ENCODE measurements at places on chromosomes 13 and 19.

GRCh38 chr13:84208246-84208910 lies 326.1 kb upstream of the SLITRK1 start:
- DNase-seq: no peak

DNA sequence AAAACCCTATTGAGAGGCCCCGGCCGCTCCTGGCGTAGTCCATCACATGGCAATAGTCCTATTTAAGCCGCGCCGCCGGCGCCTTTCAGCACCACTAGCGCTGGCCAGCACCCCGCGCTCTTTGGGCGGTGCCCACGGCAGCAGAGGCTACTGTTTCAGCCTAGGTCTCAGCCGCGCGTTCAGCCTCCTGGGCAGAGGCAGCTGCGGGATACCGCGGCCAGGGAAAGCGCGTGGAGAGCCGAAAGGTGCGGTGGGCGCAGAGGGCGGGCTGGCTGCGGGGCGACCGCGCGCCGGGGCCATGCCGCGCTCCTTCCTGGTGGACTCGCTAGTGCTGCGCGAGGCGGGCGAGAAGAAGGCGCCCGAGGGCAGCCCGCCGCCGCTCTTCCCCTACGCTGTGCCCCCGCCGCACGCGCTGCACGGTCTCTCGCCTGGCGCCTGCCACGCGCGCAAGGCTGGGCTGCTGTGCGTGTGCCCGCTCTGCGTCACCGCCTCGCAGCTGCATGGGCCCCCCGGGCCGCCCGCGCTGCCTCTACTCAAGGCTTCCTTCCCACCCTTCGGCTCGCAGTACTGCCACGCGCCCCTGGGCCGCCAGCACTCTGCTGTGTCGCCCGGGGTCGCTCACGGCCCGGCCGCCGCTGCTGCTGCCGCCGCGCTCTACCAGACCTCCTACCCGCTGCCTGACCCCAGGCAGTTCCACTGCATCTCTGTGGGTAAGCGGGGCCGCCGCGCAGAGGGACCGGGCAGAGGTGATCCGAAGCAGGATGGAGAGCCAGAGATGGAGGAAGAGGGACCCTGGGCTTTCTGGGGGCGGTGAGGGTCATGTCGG lies at the start of gene GSX1:
TSS of gene GSX1 (plus strand) at position 91 of the 826 bp plus-strand sequence. CDS start at position 299, 208 bp downstream.
- DNase-seq: no peak

- DNase-seq: no peak
Measured at GRCh38 chr13:86572115-86572514, 772.9 kb upstream of the SLITRK6 start.

- no peak for DNase-seq
Measured at GRCh38 chr19:14346279-14346678, 35.0 kb upstream of the ADGRE5 start.

- no peak for DNase-seq
Measured at GRCh38 chr13:48489666-48490065, 43.2 kb downstream of the RCBTB2 start.

DNA sequence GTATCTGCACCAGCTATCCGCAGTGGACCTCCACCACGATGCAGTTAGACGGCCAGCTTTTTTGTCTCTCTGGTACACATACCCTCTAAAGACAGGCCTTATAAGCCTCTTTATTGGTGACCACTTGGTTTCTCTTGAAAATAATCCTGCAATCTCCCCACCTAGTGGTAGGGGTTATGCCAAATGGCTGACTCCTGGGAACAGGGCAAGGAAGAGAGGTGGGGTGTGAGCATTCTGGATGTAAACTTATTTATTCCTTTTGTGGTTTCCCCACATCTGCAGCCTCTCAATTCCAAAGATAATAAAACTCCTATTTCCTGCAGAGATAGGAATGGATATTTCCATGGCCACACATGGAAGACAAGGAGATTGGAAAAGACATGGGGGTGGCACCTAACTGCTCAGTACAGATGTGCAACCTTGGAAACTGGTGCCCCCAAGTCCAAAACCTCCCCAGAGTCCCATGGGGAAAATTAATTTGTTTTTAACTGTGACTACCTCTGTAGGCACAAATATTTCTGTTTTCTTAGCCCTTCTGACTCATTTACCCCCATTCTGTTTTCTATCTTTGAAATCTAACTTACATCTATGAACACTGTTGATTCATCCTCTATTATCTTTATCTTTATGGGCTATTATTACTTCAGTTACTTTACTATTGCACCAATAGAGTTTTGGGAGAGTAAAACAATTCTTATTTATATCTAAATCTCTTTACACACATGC lies 112.7 kb upstream of the TSHZ3 start:
- DNase-seq: no peak

DNA sequence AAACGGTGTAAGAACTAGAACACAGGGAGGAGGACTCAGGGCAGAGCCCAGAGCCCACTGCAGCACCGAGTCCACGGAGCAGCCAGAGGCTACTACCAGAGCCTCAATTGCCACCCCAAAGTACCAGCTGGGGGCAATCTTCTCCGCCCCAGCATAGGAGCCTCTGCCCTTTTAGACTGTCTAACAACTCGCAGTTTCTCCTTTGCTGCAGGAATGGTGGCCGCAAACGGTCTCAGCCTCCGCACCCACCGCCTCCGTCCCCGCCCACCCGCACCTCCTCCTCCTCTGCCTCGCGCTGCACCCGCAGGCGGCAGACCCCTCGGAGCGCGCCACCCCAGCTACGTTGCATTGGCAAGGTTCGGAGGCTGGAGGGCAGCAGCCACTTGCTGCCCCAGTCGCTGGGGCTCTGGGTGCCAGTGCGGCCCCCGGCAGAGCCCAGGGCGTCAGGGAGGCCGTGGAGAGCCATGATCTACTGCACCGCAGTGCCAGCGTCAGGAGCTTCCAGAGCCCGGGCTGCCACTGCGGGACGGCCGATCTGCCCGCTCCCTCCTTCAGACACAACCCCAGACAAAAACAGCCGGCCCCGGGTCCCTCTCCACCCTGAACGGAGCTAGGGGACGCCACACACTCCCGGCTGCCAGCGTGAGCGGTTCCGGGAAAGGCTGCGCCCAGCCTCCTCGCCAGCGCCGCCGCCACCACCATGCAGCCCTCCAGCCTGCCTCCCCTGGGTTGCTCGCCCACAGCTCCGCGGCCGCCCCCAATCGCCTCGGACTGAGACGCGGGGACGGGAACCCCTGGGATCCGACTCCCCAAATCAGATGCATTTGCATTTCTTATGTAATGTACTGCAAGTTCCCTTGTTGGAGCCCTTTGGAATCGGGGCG lies 1.8 kb downstream of the FGF14 start:
- peak; percentile 52 for DNase-seq

DNA sequence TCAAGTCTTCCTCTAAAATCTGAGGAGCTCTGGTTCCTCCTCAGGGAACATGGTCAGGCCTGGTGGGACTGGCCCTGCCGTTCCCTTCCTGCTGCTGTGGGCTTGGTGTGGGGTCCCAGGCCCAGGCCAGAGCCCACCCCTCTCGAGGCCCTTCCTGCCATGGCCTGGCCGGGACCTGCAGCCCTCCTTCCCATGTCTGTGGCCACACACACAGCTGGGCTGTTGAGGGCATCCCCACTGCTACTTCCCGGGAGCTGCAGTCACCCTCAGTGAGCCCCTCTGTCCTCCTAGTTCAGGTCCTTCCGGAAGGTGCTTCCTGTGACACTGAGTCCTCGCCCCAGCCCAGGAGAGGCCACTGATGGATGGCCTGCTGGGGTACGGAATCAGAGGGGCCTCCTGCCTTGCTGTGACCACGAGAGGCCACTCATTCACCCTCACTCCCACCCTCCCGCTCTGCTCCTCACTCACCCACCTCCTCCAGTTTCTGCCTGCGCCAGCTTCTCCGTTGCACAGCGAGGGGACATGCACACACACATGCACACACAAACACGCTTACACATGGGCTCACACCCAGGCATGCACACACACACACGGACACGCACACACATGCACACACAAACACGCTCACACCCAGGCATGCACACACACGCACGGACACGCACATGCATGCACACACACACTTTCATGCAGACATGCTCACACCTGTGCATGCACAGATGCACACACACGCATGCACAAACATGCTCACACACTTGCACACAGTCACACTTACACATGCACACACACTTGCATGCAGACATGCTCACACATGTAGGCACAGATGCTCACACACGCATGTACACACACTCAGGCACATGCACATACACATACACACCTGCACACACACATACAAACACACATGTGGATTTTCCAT lies 7.3 kb upstream of the MCF2L start:
- no peak for DNase-seq

- DNase-seq: peak; percentile 59
Measured at GRCh38 chr13:110412132-110412914, 105.2 kb downstream of the COL4A2 start.

GRCh38 chr19:52101866-52102562 lies 6.4 kb upstream of the ZNF841 start:
- no peak for DNase-seq

DNA sequence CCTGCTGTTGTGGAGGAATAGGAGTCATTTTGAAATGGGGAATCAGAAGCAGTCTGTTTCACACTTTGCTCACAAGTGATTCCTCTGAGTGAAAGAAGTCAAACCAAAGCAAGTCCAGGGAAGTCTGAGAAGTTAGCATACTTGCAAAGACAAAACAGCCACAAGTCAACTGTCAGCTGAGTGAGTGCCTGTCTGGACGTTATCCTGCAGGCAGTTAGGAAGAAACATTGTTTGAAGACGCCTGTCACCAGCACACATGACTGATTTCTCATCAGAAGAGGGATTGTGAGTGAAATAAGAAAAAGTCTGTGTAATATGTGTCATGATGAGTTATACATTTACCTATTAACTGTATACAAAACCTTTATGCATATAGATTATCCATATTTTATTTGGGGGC lies 153.5 kb downstream of the KCNRG start:
- DNase-seq: no peak

GRCh38 chr13:20720499-20720898 lies 17.0 kb downstream of the IL17D start:
- no peak for DNase-seq

DNA sequence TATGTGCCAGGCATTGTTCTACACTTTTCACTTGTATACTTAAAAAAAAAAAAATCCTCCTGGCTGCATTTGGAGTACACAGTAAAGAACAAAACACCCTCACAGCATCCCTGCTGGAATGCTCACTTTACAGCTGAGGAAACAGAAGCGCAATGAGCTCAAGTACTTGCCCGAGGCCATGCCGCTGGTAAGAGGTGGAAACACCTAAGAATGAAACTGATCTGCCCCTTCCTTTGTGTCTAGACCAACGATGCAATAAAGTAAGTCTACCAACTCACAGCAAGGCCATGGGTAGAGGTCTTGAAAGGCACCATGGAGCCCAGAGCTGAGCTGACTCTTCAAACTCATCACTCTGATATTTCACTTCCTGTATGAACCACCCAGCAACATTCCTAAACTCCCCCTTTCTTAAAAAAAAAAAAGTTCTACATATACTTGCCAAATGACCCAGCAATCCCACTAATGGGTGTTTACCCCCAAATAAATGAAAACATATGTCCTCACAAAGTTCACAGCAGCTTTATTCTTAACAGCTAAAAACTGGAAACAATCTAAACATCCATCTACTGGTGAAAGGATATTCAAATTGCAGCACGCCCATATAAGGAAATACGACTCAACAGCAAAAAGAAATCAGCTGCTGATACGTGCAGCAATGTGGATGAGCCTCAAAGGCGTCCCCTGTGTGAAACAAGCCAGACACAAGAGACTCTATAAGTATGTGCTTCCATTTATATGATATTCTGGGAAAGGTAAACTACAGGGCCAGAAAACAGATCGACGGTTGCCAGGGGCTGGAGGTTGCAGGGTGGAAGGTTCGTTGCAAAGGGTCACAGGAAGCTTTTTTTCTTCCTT lies 236.6 kb upstream of the MAB21L1 start:
- peak; percentile 74 for DNase-seq

DNA sequence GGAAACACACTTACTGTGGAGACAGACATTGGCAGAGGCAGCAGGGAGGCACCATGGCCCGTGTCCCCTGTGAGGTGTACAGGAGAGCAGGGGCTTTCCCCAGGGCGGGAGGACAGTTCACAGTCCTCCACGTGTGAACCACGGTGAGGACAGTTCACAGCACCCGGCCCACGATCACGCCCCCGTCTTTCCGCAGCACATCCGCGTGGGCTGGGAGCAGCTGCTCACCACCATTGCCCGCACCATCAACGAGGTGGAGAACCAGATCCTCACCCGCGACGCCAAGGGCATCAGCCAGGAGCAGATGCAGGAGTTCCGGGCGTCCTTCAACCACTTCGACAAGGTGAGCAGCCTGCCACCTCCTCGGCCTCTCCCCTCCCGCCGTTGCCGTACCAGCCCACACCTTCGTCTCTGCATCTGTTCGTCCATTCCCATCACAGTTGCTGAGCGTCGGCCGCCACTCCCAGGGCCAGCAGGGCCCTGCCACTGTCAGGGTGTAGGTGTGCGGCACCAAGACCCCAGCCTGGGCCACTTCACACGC lies 17.4 kb downstream of the CAPN12 start:
- DNase-seq: no peak

DNA sequence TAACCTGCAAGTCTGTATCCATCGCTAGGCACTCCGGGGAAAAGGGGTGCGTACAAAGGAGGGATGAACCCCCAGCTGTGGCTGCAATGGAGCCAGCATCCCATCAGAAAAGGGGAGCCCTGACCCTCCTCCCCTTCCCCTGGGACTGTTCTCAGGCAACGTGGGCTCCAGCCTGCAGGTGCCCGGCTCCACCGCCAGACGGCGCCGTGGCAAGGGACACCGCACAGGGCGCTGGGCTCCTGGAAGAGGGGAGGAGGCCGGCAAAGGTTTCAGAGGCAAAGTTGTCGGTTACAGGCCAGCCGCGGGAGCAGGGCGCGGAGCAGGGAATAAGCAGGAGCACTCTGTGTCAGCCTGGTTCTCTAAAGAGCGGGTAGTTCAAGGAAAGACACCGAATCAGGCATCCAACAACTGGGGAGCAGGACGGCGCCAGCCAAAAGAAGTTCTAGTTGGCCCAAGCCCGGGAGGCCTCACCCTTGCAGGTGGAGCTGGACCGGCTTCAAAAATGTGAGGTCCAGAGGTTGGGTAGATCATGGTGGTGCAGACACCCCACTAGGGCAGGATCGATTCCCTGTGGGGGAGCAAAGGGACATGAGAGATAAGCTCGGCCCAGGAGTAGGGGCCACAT lies 53.0 kb upstream of the ATP12A start:
- peak; percentile 11 for DNase-seq

DNA sequence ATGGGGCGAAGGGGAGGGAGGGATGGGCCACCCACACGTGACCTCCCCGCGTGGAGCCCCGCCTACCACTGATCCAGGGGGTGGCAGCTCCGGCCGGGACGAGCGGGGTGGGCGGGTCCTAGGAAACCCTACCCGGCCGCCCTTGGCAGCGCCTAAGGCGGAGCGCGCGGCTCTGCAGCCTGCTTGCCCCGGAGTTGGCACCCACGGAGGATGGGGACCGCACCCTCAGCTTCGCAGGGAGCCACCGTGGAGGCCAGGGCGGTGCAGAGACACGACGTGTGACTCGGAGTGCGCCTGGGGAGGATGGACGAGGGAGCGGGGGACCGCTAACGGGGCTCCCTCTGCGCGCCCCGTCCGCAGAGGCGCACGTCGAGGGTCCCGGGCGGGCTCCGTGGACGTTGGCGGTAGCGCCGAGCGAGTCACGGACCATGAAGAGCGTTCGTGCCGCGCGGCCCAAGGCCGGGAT lies at the start of gene RGS9BP:
TSS of gene RGS9BP (plus strand) at position 129 of the 466 bp plus-strand sequence. CDS start 416 bp downstream, outside the sequence.
- DNase-seq: peak; percentile 67
